Pulmonary artery endothelial cell (primary cell): ENCODE measurements at places on chromosomes 4 and X. TPM values are rescaled to one million over a fixed set of nuclear protein-coding genes. Genes with fewer than 3 reads are reported as not detected.

The SFRP2 gene
- total RNA-seq, result not detected in 2 replicates

The MID1IP1 gene
- 29.5 and 30.4 TPM in 2 replicates for total RNA-seq

The NDNF gene
- not detected in 2 replicates for total RNA-seq

The TREX2 gene
- total RNA-seq, result 0.73 and 1.0 TPM in 2 replicates

The CT45A2 gene
- total RNA-seq, result not detected in 2 replicates

The VCX3B gene
- not detected in 2 replicates for total RNA-seq

The RS1 gene
- not detected in 2 replicates for total RNA-seq

The NDP gene
- 0.73 and 0.78 TPM in 2 replicates for total RNA-seq

The CYBB gene
- total RNA-seq, result not detected in 2 replicates

The CT45A3 gene
- total RNA-seq, result not detected in 2 replicates

The OPHN1 gene
- 5.3 and 7.4 TPM in 2 replicates for total RNA-seq

The PCSK1N gene
- total RNA-seq, result not detected in 2 replicates

The NUP62CL gene
- 0.20 TPM in 1 of 2 replicates, not detected in the other for total RNA-seq

The NPY2R gene
- not detected in 2 replicates for total RNA-seq

The SPON2 gene
- 0.07 and 0.28 TPM in 2 replicates for total RNA-seq

The GC gene
- total RNA-seq, result not detected in 2 replicates

The GPC3 gene
- not detected in 2 replicates for total RNA-seq

The ADGRG4 gene
- total RNA-seq, result not detected in 2 replicates

The SASH3 gene
- not detected in 2 replicates for total RNA-seq

The RP2 gene
- total RNA-seq, result 28.8 and 40.6 TPM in 2 replicates

The GLRA3 gene
- total RNA-seq, result not detected in 2 replicates

The CCDC158 gene
- not detected in 2 replicates for total RNA-seq

The OTOP1 gene
- total RNA-seq, result not detected in 2 replicates

The HS3ST1 gene
- total RNA-seq, result 2.5 and 5.3 TPM in 2 replicates

The CENPU gene
- 19.1 and 23.3 TPM in 2 replicates for total RNA-seq

The DACH2 gene
- total RNA-seq, result not detected in 2 replicates

The RTL9 gene
- total RNA-seq, result not detected in 2 replicates

The PAGE4 gene
- total RNA-seq, result not detected in 2 replicates

The FAM236A gene
- not detected in 2 replicates for total RNA-seq

The CFP gene
- 0.13 and 0.18 TPM in 2 replicates for total RNA-seq

The RTL3 gene
- not detected in 2 replicates for total RNA-seq

The PTCHD1 gene
- under 0.01 TPM in 1 of 2 replicates, not detected in the other for total RNA-seq

The F11 gene
- total RNA-seq, result not detected in 2 replicates

The SMIM31 gene
- not detected in 2 replicates for total RNA-seq
